ENCODE measurements at places on chromosomes 16 and 17.

DNA sequence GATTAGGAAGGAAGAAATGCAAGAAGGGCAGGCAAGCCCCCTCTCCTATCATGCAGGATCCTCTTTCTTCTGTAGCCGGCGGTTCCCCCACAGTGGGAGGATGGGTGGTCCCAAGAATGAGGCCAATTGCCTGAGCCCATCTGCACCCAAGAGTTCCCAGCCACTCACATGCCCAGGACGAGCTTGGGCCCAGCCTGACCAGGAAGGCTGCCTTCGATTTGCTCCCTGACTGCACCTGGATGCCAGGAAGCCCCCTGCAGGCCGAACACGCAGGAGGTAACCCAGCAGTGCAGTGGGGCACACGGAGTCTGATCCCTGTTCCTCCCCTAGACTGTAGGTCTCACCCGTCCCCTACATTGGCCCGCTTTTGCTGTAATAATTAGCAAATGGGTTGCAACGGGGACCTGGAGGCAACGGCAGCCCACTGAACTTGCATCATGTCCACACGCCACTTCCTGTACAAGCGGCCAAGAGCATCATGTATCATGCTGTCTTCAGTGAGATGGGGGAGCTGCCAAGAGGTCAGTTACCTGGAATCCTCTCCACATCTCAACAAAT is 67.5 kb downstream of the AMFR start:
- DNase-seq: no peak

GRCh38 chr17:78117027-78117981 is 11.3 kb downstream of the TMC6 start:
- DNase-seq: no peak

- DNase-seq: peak; percentile 83
Observed at GRCh38 chr16:89322321-89323119, 105.0 kb downstream of the ZNF778 start.

DNA sequence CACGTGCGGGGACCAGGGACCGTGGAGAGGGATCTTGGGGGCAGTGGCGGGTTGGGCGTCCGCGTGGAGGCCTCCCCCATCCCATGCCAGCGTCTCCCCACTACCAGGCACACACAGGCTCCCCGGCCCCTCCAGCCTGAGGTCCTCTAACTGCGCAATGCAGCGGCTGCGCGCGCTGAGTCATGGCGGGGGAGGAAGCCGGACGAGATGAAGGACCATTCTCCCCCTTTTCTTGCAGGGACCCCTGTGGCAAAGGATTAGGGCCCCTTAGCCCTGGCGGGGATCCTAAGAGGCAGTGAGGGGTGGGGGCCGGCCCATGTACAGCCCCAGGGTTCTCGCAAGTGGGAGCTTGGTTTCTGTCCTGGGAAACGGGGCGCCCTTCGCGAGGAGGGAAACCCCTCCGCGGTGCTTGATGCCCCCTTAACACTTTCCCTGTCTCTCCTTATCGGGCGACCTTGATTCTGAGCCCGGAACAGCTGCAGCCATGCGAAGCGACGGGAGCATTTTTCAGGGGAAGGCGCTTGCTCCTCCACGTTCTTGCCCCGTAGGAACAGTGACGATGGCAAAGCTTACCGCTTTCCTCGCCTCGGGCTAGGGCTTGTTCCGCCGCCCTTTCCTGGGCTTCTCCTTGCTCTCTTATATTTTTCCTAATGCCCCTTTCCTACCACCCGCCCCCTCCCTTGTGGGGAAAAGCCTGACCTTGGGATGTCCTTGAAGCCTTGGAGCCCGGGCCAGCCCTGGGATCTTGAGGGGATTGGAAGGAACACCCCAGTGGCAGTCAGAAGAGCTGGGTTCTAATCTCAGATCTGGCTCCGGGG is 592 bp downstream of the ALDOA start:
- no peak for DNase-seq

GRCh38 chr17:76146053-76146851 is 5.2 kb upstream of the FOXJ1 start:
- DNase-seq: no peak

GRCh38 chr17:18315562-18315922 is 449 bp downstream of the SMCR8 start:
- no peak for DNase-seq

- DNase-seq: no peak
Observed at GRCh38 chr16:49515016-49515565, 141.5 kb downstream of the C16orf78 start.

DNA sequence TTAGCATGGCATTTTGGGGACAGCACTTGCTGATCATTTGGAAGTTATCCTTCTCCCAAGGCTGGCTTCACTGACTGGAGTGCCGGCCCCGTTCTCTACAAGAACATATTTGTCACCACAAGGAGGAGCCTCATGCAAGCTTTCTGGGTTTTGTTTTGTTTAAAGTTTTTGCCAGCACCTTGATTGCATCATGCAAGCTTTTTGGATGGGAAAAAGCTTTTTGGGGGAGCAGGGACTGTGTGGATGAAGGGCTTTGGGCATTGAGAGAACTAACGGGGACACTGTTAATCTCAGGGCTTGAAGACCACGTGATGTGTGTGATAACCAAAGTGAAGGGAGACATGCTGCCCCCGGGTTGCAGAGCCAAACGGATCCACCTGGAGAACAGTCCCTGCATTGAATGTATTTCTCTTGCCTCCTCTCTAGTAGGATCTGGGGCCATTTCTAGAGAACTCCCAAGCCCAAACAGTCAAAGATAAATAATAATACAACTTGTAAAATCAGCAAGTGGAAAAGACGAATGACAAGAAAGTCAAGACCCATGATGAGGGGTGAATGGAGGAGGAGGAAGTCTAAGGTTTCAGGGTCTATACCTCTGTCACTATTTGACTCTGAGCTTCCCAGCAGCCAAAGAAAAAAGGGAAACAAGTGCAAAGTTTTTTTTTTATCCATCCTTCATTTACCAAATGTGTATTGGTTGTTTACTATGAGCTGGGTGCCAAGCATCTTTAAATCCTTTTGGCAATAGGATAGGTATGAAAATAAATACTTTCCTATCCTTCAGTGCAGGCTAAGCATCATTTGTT is 17.2 kb downstream of the TMEM114 start:
- DNase-seq: peak; percentile 26

GRCh38 chr16:88721236-88721635 is 14.9 kb downstream of the CTU2 start:
- no peak for DNase-seq

GRCh38 chr17:16950488-16950887 is 21.4 kb downstream of the TNFRSF13B start:
- no peak for DNase-seq

GRCh38 chr16:82756283-82756599 is 129.5 kb downstream of the CDH13 start:
- DNase-seq: no peak

DNA sequence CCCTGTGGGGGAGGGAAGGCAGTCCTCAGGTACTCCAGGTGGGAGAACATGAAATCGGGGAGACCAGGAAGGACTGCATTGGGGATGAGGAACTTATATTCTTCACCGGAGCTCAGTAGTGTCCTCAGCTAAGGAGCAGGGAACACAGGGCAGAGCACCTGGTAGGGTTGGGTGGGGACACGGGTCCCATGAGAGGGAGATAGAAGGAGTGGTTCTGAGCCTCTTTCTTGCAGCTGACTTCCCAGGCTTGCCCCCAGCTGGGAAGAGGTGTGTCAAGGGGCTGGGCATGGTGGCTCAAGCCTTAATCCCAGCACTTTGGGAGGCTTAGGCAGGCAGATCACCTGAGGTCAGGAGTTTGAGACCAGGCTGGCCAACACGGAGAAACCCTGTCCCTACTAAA is 2.1 kb downstream of the FHOD1 start:
- DNase-seq: no peak

- no peak for DNase-seq
Observed at GRCh38 chr16:80437707-80438106, 103.1 kb upstream of the DYNLRB2 start.

DNA sequence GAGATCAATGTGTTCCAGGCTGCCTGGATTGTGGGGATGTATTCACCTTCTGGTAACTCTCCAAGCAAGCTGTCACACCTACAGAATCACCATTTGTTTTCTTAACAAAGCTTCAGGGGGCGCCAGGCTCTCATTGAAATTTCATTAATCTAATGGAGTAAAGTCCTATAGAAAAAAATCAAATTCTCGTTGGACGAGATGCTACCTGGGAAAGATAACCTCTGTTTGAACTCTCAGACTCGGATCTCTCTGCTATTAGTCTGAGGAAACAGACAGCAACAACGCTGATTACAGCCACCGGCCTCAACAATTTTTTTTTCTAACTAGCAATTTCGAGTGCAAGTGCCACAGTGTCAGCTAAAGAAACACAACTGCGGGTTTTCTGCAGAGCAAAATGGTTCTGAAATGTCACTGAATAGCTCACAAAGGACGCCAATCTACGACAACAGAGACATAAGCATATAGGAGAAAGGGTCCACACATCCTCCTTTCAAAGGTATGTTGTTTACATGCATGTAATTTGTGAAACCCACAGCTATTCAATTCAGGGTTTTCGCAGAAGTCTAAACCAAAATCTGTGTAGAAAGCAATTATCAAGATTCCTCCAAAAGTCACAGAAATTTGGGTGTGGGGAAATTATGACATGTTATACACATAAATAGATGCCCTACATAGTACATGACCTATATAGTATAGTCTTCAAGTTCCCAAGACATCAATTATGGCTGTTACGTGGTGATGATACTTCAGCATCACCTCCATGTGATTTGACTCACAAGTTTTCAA is 135.8 kb downstream of the SKAP1 start:
- no peak for DNase-seq

DNA sequence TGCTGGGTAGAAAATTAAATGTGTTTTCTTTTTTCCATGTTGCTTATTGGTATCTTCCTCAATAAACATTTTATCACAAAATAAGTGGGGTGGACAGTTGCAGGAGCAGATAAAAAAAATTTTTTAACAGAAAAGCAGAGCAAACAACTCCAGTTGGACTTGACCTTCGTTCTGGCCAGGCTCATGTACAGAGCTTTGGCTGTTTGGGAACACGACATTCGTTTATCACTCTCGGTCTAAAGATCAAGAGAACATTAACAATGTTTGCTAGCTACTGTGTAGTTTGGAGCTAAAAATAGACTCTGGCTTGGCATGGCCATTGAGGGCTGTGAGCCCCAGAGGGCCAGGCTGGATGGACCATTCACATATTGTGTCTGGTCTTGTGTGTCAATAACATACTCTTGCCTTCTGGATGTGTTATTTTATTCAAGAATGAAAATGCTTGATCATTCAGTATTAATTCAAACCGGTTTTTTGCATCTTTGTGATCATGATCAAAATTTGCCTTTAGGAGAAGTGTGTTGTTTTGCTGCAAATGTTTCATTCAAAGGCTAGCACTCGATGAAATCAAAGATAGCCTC is 56.6 kb downstream of the TMEM186 start:
- no peak for DNase-seq

DNA sequence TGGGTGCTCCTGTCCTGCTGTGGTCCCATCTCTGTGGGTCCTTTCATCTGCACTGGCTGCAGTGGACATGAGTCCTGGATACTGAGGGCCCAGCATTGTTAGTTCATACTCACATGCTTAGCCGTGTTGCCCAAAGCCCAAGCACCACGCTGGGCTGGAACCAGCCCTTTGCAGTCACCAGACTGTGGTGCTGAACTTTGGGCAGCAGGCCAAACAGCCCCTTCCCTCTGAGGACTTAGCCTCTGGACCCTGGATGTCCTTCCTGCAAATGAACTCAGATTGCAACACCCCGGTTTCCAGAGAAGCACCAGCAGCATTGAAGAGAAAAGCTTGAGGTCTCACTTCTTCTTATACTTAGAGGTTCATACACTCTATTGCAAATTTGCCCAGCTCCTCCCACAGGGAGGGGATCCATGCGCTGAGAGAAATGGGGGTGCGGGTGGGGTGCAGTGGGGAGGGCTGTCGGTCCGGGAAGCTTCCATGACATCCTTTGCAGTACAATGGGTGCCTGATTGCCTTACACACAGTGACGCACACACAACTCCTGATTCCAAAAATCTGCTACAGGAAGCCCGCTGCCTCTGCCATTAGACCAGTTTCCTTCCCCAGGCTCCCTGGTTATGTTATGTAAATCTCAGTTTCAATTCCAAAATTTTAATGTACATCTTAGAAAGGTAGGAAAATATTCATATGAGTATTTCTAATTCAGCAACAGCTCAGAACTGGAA is 65.8 kb downstream of the RGS9 start:
- DNase-seq: no peak

DNA sequence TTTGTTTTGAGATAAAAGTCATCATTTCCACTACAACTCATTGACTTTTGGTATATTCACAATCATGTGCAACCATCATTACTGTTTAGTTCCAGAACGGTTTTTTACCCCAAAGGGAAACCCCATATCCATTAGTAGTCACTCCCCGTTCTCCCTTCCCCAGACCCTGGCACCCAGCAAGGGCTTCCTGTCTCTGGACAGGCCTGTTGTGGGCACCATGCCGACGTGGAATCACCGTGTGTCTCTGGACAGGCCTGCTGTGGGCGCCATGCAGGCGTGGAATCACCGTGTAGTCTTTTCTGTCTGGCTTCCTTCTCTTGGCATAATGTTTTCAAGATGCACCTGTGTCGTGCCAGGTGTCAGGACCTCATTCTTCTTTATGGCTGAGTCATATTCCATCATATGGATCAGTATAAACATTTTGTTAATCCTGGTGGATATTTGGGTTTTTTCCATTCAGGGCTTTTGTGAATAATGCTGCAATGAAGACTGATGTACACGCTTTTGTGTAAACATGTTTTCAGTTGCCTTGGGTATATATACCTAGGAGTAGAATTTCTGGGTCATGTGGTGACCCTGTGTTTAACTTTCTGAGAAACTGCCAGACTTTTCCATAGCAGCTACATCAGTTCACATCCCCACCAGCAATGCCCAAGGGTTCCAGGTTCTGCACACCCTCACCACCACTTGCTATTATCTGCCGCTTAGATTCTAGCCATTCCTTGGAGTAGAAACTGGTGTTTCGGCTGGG is 19.1 kb downstream of the ENDOV start:
- DNase-seq: no peak

DNA sequence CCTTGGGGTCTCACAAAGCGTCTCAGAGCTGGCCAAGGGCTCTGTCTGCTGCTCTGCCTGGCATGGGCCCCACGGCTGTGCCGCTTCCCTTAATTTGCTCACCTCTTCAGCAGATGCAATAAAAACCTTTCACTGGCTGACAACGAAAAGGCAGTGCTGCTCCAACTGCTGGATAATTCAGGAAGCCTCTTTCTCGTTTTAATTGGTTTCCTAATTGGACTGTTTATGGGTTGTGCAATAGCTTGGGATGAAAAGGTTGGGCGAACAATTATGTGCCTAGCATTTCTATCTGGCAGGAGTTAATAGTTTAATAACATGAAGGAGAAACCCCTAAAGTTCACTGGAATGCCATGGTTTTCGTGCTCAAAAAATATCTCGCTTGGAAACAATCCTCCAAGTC is 234.1 kb upstream of the IRX5 start:
- no peak for DNase-seq

DNA sequence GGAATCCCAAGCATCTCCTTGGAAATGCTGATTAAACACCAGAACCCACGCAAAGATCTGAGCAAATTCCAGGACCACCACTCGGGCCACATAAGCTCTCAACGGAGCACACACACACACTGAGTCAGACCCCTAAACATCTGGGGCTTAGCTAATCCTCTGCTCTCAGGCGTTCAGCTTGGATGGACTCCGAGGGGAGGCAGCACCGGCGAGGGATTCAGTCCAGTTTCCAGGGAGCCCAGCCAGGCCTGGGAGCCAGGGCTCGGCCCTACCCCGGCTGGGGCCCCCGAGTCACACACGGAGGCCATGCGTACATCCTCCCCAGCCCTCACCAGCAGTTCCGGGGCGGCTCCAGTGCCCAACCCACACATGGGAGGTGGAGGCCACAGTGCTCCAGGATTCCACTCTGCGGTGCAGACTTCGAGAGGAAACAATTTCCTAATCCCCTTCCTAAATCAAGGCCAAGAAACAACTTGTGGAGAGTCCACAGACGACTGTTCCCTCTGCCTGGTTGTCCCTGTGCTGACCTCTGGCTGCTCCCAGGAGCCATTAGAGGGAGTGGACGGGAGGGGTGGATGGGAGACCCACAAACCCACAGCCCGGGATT is 70.5 kb downstream of the GAS7 start:
- no peak for DNase-seq

All from H4 (cell line).